ENCODE measurements at places on chromosomes 11 and 22.

- no peak for DNase-seq
Measured at GRCh38 chr22:21734540-21735199, 924 bp downstream of the YPEL1 start.

GRCh38 chr11:48066881-48067800 is 86.8 kb downstream of the PTPRJ start:
- no peak for DNase-seq

DNA sequence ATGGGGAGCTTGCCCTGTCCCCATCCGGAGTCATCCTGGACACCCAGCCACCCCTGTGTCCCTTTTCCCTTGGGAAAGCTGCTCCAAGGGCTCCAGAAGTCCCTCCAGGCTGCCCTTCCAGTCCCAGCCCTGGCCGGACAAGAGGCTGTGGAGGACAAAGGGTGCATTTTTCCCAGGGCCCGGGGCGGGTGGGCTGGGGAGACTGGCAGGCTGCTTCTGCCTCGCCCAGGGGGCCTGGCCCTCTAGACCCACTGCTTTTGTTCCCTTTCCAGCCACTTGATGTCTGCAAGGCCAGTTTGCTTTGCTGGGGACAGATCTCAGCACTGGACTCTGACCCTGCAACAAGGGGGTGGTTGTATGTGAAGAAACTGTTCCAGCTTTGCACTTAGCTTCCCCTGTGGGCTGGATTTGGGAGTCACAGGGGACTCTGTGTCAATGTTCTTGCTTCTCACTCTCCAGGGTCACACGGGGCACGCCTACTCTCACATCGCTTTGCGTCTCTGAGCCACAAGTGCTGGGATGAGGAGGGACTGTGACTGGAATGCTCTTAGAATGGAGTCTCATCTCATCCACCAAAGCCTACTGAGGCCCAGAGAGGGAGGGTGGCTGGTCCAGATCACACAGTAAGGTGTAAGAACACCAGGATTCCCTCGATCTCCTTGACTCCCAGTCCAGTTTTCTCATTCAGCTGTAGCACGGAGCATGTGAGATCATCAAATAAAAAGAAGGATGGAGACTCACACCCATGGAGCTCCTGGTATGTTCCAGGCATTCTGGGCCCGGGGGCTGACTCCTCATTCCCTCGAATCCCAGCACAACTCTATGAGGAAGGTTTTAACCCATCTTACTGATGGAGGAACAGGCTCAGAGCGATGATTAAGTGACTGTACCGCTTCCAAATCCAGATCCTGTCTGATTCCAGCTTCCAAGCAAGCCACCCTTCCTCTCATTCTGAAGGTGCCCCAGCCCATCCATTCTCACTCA is 59.9 kb downstream of the FBXO7 start:
- DNase-seq: no peak

- no peak for DNase-seq
Measured at GRCh38 chr11:126525216-126525615, 169.7 kb downstream of the ST3GAL4 start.

- DNase-seq: no peak
Measured at GRCh38 chr11:73430326-73430725, 54.1 kb downstream of the RELT start.
